ENCODE measurements at places on chromosomes 12 and 14.

DNA sequence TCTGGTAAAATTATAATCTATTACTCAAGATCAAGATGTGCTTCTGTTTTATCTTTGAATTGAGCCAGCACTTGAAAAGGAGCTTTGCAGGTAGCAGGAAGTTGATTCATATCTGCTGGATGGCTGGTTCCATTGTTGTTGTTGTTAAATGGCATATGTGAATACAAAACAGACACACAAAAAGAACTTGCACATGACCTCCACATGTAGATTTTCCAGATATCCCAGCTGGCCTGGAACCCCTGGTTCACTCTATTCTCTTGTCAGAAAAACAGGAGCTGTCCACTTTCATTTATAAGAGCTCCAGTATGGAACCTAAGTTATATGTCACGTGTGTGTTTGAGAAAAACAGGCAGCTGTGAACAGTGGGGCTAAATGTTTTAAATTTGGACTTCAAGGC is 273.9 kb downstream of the TMEM132D start:
- no peak for DNase-seq

DNA sequence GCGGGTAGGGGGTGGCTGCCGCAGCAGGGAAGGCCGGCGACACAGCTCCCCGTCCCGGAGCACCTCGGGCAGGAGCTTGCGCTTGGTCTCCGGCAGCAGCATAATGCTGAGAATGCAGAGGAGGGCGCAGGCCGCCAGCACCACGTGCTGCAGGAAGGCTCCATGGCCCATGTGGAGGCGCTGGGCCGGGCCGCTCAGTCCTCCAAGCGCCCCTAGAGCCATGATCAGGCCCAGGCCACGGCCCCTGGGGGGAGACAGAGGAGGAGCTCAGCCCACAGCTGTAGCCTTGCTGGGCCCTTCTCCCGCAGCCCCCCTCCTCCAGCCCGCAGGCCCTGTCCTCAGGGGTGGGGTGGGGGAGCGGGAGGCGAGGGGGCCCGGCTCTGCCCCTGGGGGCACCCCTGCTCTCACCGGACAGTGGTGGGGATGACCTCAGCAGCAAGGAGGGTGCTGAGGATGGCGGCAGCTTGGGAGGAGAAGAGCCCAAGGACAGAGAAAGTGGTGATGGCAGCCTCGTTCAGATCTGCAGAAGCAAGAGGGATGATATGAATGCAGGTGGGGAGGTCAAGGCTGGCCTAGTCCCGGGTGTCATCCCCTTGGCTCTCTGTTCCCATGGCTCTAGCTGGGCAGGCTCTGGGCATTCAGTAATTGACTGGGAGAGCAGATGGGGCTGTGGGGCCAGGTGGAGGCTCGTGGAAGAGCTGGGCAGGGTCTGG is 5.8 kb downstream of the SLC22A17 start:
- DNase-seq: no peak

- DNase-seq: no peak
These were observed 417.7 kb upstream of the ATXN7L3B start for GRCh38 chr12:74119811-74120362.

- DNase-seq: no peak
These were observed 446.8 kb downstream of the AEBP2 start for GRCh38 chr12:19886065-19886464.

- no peak for DNase-seq
These were observed 49.8 kb upstream of the ANO6 start for GRCh38 chr12:45166056-45166455.

GRCh38 chr14:51620056-51620455 is 31.7 kb upstream of the FRMD6 start:
- no peak for DNase-seq

DNA sequence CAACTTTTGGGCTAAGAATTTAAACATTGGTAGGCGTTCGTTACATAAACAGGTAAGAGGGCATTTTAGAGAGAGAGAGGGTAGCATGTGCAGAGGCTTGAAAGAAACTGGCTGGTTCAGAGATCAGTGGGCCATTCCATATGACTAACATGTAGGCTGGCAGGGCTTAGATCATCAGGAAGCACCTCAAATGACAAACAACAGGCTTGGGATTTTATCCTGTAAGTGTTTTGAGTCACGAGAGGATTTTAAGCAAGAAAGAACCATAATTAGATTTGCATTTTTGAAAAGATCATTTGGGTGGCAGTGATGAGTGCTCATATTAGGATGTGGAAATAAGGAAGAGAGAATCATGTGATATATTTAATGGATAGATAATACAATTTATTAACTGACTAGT is 8.7 kb upstream of the PLEKHA5 start:
- no peak for DNase-seq

- no peak for DNase-seq
These were observed 359.4 kb upstream of the DCN start for GRCh38 chr12:91542067-91542466.

All from natural killer cell treated with Interleukin-12 subunit alpha and Interleukin-12 subunit beta and Interleukin-15 and Interleukin-18, amount 100 ng/mL, for 72 hours (primary cell).